RCC 7860 (cell line): ENCODE measurements at places on chromosomes 5 and 9.

DNA sequence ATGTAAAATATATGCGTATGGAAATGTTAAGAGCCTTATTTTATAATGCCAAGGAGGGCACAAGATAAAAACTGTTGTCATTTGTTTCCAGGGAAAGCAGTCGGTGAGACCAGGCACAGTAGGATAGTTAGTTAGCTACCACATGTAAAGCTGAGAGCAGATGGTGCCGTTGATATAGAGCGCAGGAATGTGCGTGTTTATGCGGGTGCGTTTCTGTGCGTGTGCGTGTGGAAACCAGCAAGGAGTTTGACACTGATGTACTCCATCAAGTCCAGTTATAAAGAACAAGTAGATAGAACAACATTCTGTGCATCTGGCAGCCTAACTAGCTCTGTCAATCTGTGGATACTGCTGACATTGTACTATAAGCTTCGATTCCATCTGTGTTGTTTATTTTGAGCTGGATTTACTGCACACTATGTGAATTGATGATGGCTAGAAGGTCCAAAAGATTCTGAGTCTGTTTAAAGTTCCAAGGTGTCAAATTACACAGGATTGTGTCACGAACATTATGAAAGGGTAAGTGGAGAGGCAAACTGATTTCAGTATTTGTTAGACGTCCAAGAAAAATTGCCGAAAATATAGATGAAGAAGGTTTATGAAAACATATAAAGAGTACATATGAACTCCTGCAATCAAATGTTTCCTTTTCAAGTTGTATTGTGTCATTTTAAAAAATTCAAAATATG is 494.9 kb upstream of the MEF2C start:
- DNase-seq = no peak

DNA sequence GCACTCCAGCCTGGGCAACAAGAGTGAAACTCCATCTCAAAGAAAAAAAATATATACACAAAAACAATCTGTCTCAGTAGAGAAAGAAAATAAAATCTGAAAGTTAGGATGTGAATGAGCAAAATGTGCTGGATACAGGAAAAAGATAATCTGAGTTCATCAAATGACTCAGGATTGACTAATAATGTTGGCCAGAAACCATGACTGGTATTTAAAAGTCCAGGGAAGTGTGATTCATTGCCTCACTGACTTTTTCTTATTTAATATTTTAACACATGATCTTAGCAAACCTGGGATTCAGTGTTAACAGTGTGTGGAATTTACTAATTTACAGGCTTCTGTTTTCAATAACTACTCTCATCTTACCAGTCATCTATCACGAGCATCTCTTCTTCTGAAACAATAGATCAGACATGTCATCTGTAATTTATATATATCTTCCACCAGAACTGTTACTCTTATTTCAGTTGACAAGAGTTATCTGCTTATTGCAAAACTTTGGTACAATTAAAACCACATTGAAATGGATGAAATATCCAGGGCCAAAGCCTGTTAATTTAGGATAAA is 256.7 kb downstream of the CDH12 start:
- peak; percentile 79 for DNase-seq

DNA sequence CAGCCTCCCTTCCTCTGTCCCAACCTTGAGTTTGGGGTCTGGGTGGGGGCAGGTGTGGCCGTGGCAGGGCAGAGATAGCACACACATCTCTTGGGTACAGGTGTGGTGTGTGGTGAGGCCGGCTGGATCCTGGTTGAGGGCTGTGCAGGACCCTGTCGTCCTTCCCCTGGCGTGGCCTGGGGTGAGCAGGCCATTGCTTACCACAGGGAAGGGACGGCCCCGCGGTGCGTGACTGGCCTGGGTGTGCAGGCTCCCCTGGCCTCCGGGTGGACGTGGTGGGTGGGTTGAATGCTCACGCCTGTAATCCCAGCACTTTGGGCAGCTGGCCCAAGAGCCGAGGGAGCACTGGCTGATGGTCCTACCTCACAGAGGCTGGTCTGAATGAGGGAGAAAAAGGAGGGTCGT is 1.2 kb downstream of the ARRDC1 start:
- DNase-seq = no peak

DNA sequence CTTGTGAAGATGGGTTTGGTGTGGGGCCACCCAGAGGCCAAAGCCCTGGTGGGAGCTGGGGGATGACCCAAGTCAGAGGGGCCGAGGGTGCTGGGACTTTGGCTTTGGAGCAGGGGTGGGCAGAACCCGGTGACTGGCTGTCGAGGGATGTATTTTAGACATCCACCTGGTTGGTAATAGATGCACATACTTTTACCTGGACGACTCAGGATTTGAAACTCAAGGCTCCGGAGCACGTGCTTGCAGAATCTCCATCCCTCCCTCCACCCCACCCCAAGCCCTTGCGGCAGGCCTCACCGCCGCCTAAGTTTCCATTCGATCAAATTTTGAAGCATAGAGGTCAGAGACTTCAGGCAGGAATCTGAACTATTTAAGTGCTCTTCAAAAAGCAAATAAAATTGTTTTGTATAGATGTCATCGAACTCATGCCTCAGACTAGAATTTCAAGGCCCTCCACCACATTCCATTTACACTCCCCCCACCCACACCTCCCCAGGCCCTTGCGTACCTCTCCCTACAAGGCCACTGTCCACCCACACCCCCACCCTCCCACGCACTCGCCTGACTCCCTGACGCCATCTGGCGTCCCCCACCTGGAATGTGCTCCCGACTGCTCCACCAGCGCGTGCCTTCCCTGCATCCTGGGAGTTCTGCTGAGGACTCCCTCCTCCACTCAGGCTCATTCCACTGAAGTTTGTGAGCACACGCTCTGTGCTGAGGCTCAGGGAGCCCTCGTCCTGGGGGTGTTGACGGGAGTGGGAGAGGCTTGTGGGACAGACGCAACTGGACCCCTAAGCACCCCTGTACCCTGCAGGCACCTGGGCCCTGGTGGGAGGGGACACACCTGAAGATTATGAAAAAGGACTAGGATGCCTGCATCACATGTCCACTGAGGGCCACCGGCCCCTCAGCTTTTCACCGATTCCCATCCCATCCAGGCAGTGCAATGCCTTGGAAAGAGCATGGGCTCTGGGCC is 56.4 kb upstream of the RPL26L1 start:
- peak; percentile 98 for DNase-seq

- no peak for DNase-seq
Measured at GRCh38 chr5:132422720-132423437, 53.4 kb downstream of the SLC22A5 start.

DNA sequence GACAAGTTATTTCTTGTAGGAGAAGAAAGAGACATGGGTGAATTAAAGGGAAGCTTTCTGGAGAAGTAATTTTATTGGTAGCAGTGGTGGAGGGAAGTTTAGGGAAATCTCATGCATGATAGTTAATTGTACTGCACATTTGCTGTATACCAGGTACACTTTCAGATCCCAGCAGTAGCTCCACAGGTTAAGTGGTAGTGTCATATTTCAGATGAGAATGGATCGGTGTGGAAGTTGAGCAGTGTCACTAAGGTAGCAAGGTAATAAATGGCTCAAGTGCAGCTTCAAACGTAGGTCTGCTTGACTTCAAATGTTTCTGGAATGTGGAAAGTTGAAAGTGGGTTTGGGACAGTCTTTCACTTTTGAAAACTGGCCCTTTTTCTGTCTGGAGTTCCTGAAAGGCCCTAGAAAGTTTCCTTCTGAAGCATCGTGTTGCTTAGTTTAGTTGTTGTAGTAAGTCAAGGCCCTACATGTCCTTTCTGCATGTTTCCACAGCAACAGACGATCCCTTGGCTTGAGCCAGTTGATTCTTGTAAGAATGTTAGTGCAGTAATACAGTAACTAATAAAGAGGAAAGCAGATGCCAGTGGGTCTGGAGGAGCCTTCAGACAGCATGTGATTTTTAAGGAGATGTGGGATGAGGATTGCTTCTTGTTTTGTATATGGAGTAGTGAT is 3.7 kb downstream of the CLTA start:
- no peak for DNase-seq

DNA sequence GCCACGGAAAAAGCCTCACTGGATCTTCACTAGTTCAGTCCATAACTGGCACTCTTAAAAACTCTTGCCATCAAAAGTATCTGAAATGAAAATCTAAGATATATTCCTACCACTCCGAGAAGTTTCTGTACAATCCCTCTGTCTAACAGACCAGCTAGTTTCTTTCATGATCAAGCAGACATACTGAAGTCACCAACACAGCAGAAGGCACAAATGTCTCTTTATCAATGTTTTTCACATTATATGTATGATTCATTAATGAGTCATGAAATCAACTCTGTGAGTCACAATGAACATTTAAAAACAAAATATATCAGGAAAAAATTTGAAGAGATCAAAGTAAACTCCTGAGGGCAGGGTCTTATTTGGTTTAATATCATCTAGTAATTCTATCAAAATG is 50.8 kb downstream of the F2R start:
- no peak for DNase-seq

GRCh38 chr5:123882319-123882964 is 370.5 kb downstream of the CSNK1G3 start:
- no peak for DNase-seq

DNA sequence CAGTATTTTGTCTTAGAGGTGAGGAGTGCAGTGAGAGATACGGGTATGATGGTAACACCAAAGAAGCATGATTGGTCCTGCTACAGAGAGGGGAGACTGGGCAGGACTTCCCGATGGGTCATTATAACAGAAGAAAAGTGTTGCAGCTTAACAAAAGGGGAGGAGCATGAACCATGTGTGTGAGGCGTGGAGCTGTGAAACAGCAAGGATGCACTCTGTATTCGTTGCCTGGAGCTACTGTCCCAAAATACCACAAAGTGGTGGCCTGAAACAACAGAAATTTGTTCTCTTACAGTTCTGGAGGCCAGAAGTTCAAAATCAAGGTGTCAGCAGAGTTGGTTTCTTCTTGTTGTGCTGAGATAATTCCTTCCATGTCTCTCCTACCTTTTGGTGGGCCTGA is 59.4 kb upstream of the GRHPR start:
- no peak for DNase-seq

DNA sequence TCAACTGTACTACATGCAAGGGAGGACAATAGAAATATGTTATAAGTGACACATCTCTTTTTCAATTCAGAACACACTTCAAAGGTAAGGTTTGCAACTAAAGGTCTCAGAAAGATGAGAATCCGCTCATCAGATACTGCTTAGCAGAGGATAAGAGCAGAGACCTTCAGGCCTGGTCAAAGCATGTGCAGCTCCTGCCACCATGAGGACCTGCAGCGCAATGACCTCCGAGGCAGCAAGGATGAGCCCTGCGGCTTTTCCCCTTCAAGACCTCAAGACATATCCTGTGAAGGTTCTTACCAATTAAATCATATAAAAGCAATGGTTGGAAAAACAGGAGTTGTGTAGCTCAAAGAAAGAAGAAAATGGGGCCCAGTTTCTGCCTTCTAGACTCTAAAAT is 135.8 kb downstream of the TRIM36 start:
- no peak for DNase-seq

DNA sequence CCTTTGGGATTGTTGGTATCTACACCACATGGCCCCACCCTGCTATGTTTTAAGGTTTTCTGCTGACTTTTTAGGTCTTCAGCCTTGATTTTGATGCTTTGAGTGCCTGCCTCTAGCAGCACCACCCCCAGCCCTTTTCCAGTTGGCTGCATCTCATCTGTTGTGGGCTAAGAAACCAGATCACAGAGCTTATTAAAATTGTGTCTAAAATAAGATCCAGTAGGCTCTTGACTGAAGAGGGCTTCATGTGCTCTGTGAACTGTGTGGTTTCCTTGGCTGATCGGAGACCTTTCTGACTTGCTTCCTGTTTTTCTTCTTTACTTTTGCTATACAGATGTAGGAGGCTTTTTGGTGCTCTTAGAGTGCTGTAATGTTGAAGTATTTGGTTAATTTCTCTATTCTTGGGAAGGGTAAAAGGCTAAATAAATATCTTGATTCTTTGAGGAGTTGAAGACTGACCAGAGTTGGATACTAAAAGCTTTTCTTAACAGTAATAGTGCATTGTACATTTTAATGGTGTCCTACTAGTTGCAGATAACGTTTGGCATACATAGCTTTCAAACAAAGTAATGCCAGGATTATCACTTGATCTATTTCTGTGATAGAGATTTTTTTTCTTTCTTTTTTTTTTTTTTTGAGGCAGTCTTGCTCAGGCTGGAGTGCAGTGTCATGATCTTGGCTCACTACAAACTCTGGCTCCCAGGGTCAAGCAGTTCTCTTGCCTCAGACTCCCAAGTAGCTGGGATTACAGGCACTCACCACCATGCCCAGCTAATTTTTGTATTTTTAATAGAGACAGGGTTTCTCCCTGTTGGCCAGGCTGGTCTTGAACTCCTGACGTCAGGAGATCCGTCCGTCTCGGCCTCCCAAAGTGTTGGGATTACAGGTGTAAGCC is 4.5 kb downstream of the UBE2D2 start:
- DNase-seq = no peak

DNA sequence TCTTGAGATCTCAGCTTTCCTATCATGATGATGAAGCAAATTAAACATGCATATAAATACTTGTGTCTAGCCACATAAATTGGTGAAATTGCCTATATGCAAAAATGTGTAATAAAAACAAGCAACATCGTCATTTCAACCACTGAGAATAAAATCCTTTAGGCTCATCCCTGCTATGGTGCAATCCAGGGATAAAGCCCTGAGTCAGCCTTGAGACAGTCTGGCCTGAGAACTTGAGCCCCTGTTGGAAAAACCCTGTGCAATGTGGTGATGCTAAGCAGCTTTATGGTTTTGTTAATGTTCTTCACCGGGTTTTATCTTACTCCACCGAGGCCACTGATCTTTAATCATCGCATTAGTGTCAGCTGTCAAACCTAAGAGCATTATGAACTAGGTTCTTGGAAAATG is 170.5 kb downstream of the DCP2 start:
- DNase-seq = peak; percentile 28

- DNase-seq = no peak
Measured at GRCh38 chr9:138049085-138049778, 171.7 kb downstream of the CACNA1B start.

DNA sequence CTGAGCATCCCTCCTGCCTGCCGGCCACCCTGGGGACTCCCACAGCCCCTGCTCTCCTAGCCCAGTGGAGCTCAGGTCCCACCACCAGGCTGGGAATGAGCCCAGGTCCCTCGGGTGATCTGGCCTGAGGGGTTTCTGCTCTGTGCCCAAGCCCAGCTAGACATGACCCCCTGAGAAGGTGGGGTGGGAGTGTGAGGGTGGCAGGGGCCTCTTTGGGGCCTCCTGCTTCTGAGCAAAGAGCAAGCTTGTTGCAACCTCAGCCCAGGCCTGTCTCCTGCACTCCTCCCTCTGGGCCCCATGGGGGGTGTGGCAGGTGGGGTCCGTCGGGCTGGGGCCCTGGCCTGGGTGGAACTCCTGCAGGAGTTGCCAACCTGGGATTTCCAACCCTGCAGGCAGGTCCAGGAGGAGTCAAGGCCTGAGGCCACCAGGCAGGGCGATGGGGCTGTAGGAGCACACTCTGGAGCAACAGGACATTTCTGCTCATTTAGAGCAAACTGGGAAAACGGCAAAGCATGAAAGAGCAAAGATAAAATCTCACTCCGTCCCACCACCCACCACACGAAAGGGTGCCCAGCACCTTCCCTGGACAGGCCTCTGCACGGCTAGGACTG is 11.4 kb upstream of the NRARP start:
- DNase-seq = no peak

- DNase-seq = no peak
Measured at GRCh38 chr9:19101203-19101602, 1.5 kb downstream of the HAUS6 start.
